Bronchus fibroblast of lung (primary cell): ENCODE measurements at places on chromosomes 3 and 15. TPM values are rescaled to one million over a fixed set of nuclear protein-coding genes. Genes with fewer than 3 reads are reported as not detected.

Gene IL17RB
- 0.17 TPM in 1 of 2 replicates, not detected in the other for total RNA-seq

Gene HTR3E
- not detected in 2 replicates for total RNA-seq

Gene DISP2
- total RNA-seq: 0.17 and 0.30 TPM in 2 replicates

Gene STAG1
- total RNA-seq: 17.1 and 19.3 TPM in 2 replicates

Gene TTBK2
- 2.4 and 3.5 TPM in 2 replicates for total RNA-seq

Gene ZBED2
- not detected in 2 replicates for total RNA-seq

Gene RFT1
- 14.8 and 16.9 TPM in 2 replicates for total RNA-seq

Gene ELL3
- 2.2 and 3.4 TPM in 2 replicates for total RNA-seq

Gene RTP3
- total RNA-seq: not detected in 2 replicates

Gene OGG1
- total RNA-seq: 32.8 and 36.0 TPM in 2 replicates

Gene SCG5
- total RNA-seq: 15.8 and 16.3 TPM in 2 replicates

Gene ALS2CL
- total RNA-seq: 0.15 and 0.17 TPM in 2 replicates

Gene CCR5
- not detected in 2 replicates for total RNA-seq

Gene CD96
- not detected in 2 replicates for total RNA-seq

Gene CEP63
- 17.3 and 17.4 TPM in 2 replicates for total RNA-seq

Gene SNTN
- total RNA-seq: not detected in 2 replicates

Gene CDCP1
- total RNA-seq: 22.1 and 23.2 TPM in 2 replicates

Gene CLRN1
- not detected in 2 replicates for total RNA-seq

Gene LYZL4
- not detected in 2 replicates for total RNA-seq

Gene VIPR1
- total RNA-seq: under 0.01 and 0.17 TPM in 2 replicates

Gene SCAP
- 42.7 and 43.9 TPM in 2 replicates for total RNA-seq

Gene VWA5B2
- not detected in 2 replicates for total RNA-seq

Gene MEX3B
- total RNA-seq: 7.9 and 9.1 TPM in 2 replicates

Gene GJD2
- total RNA-seq: not detected in 2 replicates

Gene B3GNT5
- 29.9 and 34.3 TPM in 2 replicates for total RNA-seq

Gene PLAAT1
- total RNA-seq: not detected in 2 replicates

Gene APBA2
- total RNA-seq: 27.9 and 28.8 TPM in 2 replicates

Gene GOLGA8R
- 0.30 and 0.50 TPM in 2 replicates for total RNA-seq

Gene C3orf38
- total RNA-seq: 12.9 TPM in 2 replicates

Gene TGM4
- total RNA-seq: 0.15 and 0.17 TPM in 2 replicates

Gene PRTG
- 3.4 and 4.2 TPM in 2 replicates for total RNA-seq

Gene ERICH6
- total RNA-seq: not detected in 2 replicates

Gene AGTR1
- 2.7 and 2.8 TPM in 2 replicates for total RNA-seq

Gene ACY1
- 52.2 and 61.7 TPM in 2 replicates for total RNA-seq

Gene MME
- total RNA-seq: 146 and 154 TPM in 2 replicates

Gene LIPH
- under 0.01 TPM in 1 of 2 replicates, not detected in the other for total RNA-seq

Gene ACKR2
- total RNA-seq: under 0.01 and 0.50 TPM in 2 replicates
